ENCODE measurements at places on chromosomes 1 and 21.
A peak's percentile ranks its signal among the peaks of the same experiment; 100 is the strongest.

DNA sequence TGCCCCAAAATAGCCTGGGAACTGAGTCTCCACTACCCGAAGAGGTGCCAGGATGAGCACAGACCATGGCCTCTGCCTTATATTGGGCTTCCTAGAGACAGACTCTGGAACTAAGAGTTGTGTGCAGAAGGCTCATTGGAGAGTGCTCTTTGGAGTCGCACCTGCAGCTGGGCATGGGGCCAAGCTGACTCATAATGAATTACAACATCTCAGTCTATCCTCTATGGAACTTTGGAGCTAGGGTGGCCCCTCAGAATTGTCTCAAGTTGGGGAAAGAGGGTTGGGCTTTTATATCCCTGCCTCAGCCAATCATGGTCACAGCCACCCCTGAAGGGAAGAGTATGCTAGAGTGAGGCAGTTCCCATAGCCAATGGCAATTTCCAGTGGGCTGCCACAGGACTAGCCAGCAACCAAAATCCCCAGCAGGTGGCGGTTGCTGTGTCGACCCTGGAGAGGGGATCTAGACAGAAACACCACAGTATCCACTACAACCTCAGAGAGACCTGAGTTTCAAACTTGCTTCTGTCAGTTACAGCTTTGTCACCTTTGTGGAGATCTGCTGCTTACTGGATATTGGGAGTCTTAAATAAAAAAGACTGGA, 93.8 kb downstream of the DMRTA2 start:
- DNase-seq, result no peak

- DNase-seq, result no peak
Measured at GRCh38 chr1:227899820-227900449, 47.8 kb downstream of the WNT9A start.

DNA sequence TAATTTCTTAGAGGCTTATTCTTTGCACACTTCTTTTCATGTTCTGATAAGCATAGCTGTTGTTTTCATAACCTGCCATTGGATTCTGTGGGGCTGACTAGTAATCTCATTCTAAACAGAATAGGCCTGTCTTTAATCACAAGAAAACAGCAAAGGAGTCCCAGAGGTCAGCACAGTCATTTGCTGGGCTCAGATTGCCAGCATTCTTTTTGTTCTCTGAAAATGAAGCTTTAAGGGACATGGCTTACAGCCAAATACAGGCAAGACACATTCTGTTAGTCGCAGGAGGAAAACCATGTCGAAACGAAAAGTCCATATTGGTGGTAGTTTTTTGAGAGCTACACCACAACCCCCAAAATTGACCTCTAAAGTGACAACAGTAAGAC, 75.0 kb downstream of the MRPS6 start:
- no peak for DNase-seq

DNA sequence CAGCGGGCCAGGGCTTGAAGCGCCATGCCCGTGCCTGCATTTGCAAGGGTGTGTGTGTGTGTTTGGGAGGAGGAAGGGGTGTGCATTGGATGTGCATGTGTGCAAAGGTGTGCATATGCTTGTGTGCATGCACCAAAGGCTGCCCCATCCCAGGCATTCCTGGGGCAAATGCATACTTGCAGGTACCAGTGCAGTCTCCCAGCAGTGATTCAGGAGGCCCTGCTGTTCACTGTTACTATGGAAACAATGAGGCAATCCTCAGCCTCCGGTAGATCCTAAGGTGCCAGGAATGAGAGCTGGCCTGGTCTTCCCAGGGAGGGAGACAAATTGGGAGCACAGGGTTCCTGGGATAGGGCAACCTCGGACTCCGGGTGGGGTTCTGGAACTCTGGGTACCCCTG, 7.5 kb upstream of the FNDC5 start:
- no peak for DNase-seq

- DNase-seq, result no peak
Measured at GRCh38 chr1:229086091-229086490, 184.8 kb upstream of the RAB4A start.

- DNase-seq, result peak; percentile 15
Measured at GRCh38 chr1:66725885-66726665, 26.2 kb upstream of the DYNLT5 start.

- no peak for DNase-seq
Measured at GRCh38 chr21:45265721-45266517, 21.8 kb downstream of the POFUT2 start.

DNA sequence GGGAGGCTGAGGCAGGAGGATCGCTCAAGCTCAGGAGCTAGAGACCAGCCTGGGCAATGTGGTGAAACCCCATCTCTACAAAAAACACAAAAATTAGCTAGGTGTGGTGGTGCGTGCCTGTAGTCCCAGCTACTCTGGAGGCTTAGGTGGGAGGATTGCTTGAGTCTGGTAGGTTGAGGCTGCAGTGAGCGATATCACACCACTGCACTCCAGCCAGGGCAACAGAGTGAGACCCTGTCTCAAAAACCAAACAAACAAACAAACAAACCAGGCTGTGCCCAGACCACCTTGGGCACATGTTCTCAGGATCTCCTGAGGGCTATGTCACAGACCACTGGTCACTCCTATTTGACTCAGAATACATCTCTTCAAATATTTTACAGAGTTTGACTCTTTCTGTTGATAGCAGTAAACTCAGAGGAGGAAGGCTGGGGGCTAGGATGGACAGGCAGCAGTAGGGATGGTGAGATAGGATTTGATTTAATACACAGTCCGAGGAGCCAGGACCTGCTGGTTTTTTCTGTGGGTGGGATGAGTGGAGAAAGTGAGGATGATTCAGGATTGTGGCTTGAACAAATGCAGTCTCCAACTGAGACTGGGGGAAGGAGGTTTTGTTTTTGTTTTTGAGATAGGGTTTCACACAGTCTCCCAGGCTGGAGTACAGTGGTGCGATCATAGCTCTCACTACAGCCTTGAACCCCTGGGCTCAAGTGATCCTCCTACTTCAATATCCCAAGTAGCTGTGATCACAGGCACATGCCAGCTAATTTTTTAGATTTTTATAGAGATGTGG, 46.5 kb downstream of the OLFML3 start:
- DNase-seq, result no peak

- no peak for DNase-seq
Measured at GRCh38 chr1:43329995-43330751, 7.4 kb upstream of the MPL start.

- DNase-seq, result no peak
Measured at GRCh38 chr1:23670709-23671108, 20.9 kb upstream of the RPL11 start.

- no peak for DNase-seq
Measured at GRCh38 chr1:38819516-38819915, 40.1 kb downstream of the RRAGC start.

GRCh38 chr1:179955287-179955680, 674 bp downstream of the CEP350 start:
- no peak for DNase-seq

DNA sequence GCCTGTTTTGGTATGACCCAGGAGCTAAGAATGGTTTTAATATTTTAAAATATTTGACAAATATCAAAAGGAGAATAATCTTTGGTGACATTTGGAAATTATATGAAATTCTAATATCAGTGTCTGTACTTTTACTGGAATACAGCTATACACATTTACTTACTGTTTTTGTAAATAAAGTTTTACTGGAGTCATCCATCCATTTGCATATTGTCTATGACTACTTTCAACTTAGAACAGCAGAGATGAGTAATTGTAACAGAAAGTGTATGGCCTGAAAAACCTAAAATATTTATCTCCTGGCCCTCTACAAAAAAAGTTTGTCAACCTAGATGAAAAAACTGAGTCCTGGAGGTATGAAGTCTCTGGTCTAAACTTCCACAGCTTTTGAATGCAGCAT, 5.8 kb upstream of the MAP3K7CL start:
- no peak for DNase-seq

GRCh38 chr1:38716229-38716628, 143.3 kb downstream of the RRAGC start:
- DNase-seq, result no peak
